Hematopoietic multipotent progenitor cell treated with erythropoietin and hydrocortisone succinate and interleukin-3 and kit ligand, for 15 days (in vitro differentiated cells): ENCODE measurements at places on chromosomes 7 and 10.
A peak's percentile ranks its signal among the peaks of the same experiment; 100 is the strongest.

DNA sequence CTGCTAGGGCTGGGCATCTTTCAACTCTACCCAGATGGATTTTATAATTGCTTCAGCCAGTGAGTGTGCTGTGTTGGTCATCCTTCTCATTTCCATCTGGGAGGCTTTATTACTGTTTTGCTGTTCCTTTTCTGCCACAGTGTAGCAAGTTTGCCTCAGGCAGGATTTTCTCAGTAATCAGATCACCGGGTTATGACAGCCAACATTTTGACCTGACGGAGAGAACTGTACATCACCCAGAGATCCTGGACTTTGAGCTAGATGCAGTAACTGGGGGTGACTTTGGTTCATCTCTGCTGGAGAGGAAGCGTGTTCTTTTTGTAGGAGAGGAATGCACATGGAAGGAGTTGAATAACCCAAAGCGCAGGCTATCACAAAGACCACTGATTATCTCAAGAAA, 111.8 kb upstream of the AGR3 start:
- no peak for DNase-seq

GRCh38 chr7:78499283-78499682, 700.7 kb downstream of the PHTF2 start:
- no peak for DNase-seq

DNA sequence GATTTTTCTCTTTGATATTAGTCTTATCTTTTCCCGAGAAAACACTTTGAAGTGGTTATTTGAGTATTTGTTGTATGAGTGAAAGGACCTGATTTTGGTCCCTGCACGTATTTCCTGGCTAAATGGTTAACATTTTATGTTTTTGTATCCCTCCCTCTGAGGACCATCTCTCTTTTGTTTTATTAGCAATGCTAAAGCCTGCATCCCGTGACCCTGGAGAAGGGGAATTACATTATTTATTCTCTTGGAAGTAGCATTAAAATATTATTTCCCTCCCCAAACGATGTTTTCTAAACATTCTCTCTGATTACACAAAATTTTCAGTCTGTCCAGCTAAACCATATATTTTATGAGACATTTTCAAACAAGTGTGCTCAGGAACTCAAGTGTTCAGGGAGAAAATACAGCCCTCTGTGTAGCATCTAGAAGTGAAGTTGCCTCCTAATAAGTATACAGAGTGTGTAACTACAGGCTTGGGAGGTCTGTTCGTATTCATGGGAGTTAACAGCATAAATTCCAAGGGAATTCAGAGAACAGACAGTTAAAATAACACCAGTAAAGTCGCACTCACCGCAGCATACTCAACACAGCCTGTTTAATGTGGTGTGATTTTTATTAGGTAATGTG, 163.8 kb upstream of the NPVF start:
- no peak for DNase-seq

- no peak for DNase-seq
These were observed 127.8 kb downstream of the ITGB8 start for GRCh38 chr7:20458521-20458920.

GRCh38 chr7:124649397-124650014, 116.1 kb downstream of the GPR37 start:
- no peak for DNase-seq

- no peak for DNase-seq
These were observed 30.4 kb upstream of the PPIF start for GRCh38 chr10:79316671-79317431.

DNA sequence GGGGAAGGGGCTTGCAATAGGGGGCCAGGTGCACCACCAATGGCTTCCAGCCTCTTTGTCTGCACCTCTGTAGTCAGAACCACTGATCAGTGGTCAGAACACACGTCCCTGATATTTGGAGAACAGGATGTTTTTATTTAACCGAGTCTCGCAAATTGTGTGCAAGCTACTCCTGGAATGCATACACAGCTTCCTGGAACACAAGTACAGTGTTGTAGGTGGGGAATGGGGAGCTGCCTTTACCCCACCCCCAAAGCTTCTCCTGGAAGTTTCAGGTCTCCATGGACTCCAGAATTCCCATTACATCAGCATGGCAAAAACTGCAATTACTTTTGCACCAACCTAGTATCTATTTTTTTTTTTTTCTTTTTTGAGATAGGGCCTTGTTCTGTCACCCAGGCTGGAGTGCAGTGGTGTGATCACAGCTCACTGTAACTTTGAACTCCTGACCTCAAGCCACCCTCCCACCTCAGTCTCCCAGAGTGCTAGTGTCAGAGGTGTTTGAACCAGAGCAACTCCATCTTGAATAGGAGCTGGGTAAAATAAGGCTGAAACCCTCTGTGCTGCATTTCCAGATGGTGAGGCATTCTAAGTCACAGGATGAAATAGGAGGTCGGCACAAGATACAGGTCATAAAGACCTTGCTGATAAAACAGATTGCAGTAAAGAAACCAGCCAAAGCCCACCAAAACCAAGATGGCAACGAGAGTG, 374.0 kb downstream of the CALN1 start:
- DNase-seq, result no peak

GRCh38 chr7:140656548-140657515, 15.9 kb upstream of the ADCK2 start:
- no peak for DNase-seq

GRCh38 chr7:40498924-40499510, 364.2 kb downstream of the SUGCT start:
- no peak for DNase-seq

DNA sequence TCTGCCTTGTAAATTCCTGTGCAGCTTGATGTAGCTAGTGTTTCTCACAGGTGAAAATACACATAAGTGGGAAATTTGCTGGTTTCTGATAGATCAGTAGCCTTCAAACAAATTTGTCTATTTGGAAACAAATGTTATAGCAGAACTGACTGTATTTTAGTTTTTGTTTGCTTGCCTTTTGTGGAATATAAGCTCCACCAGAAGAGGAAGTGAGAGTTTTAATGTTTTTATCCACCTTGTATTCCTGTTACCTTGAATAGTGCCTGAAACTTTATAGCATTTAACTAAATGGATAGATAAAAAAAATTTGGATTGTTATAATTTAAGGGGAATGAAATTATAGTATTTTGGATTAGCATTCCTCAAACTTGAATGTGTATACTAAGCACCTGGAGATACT, 9.8 kb downstream of the WAC start:
- DNase-seq, result no peak

DNA sequence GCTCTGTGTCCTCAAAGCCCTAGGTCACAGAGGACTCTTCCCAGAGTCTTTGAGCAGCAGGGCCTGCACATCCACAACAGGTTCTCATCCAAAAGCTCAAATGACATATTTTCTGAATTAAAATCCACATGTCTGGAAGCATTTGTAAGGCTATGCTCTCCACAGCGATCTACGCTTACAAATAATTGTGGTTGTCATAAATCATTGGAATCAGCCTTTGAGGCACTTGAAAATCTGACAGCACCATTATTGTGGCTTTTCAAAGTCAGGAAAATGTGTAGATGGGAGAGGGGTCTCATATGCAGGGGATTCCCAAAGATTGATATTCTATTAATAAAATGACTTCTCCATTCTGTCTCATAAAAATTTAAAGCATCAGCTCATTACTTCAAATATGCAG, 16.3 kb downstream of the GPR26 start:
- DNase-seq, result no peak

- peak; percentile 17 for DNase-seq
These were observed 199.0 kb downstream of the CHCHD3 start for GRCh38 chr7:132882714-132883428.

DNA sequence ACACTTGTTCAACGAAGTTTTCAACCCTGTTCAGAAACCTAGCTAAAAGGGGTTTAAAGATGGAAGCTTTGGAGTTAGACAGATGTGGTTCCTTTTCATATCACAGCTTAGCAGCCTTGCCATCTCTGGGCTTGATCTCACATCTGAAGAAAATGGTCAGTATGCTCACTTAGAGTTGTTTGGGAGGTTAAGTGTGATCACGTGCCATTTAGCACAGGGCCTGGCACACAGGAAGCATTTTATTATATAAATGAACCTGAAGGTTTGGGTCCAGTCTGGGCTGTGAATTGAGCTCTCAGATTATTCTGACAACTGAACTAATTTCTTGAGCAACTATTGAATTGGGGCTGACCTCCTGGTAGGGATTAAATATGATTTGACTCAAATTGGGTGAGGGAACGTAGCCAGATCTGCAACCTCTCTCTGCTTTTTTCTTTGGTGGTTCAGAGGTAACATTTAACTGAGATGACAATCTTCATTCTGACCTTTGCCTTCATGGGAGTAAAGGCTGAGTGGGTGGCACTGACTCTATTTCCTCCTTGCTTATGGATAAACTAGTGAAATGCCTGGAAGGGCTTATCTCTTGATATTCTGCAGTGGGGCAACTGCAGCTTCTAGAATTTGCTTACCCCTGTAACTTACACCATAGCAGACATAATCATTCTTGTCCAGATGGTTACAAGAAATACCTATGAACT, 10.2 kb upstream of the HKDC1 start:
- no peak for DNase-seq
